Transverse colon (tissue), 4 donors: ENCODE measurements at places on chromosomes 12 and 14.

- DNase-seq, result peak; percentile 35
Measured at GRCh38 chr14:105313381-105314286, 914 bp upstream of the PACS2 start.

- no peak for DNase-seq
Measured at GRCh38 chr14:65110525-65110924, 8.2 kb upstream of the MAX start.

GRCh38 chr12:68804657-68805591, 3.1 kb upstream of the MDM2 start:
- DNase-seq, result no peak

GRCh38 chr12:130849561-130850417, 10.7 kb upstream of the STX2 start:
- DNase-seq, result no peak

GRCh38 chr14:99737451-99737951, 53.4 kb downstream of the CYP46A1 start:
- no peak for DNase-seq

DNA sequence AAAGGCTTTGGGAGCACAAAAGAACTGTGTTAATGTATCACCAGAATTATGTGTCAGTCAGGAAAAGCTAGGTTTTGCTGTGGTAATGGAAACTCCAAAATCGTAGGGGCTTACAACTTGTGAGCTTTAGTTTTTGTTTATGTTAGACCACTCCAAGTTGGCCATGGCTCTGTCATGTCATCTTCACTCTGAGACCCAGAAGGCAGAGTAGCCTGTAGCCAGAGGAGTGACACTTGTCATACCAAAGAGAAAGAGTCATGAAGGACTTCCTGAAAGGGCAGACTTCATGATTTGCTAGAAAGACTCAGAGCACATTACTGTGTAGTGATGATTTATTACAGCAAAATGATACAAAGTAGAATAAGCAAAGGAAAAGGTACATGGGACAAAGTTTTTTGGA, 133.6 kb upstream of the SSTR1 start:
- no peak for DNase-seq

DNA sequence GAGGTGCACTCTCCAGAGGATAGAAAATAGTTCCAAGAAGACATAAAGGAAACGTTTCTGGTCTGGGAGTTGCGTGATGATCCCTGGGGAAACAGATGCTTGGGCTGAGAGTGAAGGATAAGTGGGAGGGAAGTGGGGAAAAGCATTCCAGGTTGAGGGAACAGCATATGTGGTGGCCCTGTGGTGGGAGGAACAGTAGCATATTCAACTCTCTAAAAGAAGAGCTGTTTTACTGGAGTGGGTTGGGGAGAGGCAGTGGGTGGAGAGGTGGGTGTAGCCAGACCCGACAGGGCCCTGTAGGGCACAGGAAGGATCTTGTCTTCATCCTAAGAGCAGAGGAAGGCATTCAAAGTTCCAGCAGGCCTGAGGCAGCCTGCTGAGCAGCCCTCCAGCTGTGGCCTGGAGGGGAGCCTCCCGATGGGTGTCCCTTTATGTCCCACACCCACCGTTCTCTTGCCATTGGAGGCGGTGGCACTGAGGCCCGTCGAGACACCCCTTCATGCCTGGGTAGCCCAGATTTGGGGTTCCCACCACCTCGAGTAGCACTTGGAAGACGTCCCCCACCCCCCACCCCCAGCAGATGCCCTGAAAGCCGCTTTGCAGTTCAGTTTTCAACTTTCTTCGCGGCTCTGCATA, 310.5 kb upstream of the FKBP4 start:
- DNase-seq, result no peak

- no peak for DNase-seq
Measured at GRCh38 chr12:109163167-109163566, 46.8 kb downstream of the ACACB start.

DNA sequence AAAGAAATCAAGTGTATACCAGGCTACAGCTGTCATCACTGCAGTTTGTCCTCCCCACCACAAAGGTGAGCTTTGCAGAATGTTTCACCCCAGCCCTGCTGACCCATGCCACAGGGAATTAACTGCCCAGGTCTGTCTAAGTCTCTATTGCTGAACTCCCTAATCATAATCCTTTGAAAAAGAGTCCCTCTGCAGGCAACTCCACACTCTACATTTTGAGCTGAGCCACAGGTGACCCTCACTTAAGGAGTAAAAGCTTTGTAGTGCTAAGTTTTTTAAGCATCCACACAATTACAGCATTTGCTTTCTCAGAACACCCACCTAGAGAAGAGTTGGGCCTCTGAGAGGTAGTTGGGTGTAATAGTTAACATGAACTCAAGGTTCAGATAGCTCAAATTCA, 90.0 kb downstream of the C12orf50 start:
- DNase-seq, result no peak

- no peak for DNase-seq
Measured at GRCh38 chr12:129483111-129483893, 420.5 kb downstream of the TMEM132D start.

DNA sequence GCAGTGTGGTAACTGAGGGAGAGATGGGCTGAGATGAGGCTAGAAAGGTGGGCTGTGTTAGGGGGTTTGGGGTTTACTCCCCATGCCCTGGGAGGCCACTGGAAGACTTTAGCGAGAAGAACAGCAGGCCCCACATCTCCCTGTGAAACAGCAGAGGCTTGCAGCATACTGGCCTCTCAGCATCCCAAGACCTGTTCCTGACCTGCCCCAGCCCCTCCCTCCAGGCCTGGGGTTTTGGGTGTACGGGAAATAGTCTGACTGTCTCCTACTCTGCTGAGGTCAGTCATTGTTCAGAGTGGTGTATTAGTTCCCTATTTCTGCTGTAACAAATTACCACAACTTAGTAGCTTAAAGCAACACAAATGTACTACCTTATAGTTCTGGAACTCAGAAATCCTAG, 103.5 kb upstream of the HIF1A start:
- no peak for DNase-seq

DNA sequence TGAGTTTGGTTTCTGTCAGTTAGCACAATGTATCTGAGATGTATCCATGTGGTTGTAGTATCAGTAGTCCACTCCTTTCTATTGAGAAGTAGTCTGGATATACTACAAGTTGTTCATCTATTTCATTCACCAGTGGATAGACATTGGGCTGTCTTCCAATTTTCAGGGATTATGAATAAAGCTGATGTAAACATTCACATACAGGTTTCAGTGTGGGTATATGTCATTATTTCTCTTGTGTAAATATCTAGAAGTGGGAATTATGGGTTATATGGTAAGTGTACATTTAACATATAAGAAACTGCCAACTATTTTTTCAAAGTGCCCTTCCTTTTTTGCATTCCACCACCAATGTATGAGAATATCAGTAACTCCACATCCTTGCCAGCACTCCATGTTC, 35.9 kb downstream of the PHLDA1 start:
- no peak for DNase-seq

- DNase-seq, result no peak
Measured at GRCh38 chr12:26153421-26154154, 28.8 kb upstream of the BHLHE41 start.

DNA sequence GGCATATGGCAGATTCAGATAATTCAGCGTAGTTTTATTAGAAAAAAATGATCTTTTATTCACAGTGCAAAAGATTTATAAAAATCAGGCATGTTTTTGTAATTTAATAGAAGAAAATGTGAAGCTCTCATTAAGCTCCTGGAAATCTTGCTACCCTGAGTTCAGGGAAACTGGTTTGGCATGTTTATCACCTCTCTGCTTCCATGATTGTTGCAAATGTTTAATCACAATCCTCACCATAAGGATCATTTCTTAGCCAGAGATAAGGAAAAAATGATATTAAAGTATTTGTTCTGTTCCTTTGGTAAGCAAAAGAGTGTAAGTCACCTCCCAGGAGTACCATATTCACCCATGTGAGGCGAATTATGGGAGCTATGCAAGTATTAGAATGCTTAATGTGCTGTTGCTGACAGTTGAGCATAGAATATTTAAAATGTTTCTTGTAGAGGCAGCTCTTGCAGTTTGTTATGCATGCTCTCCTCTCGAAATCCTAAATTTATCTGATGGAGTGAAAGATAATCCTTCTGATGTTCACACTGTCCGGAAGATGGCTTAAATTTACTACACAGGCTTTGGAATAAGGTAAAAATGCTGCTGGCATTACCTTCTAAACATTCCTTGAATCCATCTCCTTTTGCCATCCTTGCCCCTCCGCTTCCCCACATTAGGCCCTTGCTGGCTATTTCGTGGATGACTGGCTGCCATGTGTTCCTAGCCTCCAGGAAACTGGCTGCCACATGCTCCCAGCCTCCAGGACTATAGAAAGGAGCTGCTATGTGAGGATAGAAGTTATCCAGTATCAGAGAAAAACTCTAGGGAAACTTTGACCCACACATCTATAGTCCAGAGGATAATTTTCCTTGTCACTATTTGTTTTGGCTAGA, 115.8 kb upstream of the CCDC198 start:
- DNase-seq, result no peak

GRCh38 chr12:103944964-103945363, 14.8 kb downstream of the HSP90B1 start:
- no peak for DNase-seq

DNA sequence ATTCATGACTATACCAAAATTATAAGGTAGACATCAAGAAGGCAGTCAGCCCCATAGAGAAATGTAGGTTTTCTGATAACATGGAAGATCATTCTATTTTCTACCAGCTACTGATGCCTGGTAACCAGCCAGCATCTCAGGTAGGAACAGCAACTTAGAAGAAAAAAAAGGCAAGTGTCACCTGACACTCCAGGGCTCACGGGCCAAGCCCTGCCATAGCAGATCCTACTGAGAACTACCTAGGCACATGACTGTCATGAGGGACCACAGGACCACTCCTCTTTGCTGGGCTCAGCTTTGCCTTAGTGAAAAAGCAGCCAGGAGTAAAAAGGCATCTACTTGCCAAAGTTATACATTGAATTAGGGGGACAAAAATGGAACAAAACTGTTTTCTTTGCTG, 33.4 kb downstream of the CORO1C start:
- DNase-seq, result no peak

DNA sequence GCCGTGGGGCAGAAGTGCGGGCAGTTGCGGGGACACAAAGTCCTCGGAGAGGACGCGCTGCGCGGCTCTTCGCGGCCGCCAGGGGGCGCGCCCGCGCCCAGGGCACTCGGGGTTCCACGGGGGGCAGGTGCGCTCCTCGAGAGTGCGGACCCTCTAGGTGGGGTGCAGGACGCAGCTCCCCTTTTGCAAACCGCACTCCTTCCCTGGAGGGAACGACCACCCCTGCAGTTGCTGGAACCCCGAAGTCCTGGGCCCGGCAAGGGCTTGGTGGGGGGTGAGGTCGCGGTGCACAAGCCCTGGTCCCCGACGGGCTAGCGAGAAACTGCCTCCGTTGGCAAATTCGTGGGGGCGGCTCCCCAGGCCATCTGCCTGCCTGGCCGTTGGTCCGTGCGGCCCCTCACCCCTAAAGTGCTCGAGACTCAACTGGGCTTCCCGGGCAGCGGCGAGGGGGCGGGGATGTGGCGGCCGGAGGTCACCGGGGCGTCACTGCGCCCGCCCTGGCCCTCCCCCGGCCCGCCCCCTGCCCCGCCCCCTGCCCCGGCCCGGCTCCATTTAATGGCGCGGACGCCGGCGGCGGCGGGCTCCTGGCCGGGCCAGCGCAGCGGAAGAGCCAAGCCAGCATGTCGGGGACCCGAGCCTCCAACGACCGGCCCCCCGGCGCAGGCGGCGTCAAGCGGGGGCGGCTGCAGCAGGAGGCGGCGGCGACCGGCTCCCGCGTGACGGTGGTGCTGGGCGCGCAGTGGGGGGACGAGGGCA, at the start of gene ADSS1:
ADSS1 (plus strand) TSS at position 579 of the 756 bp plus-strand sequence; CDS start at position 621, 42 bp downstream.
- peak; percentile 74 for DNase-seq

DNA sequence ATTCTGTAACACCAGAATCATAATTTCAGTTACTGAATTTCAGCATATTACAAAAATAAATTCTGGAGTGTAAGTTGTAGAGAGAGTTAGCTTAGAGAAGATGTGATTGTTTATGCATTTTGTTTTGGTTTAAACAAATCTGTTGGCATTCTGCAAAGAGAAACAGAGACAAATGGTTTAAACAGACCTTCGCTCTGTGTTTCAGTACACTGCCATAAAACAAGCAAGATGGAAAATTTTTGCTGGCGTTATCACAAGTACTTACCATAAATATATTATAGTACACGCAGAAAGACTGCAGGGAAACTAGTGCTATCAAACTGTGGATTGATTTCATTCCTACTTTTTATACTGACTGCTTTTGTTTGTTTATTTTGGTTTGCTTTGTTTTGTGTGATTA, 850.3 kb upstream of the FOXG1 start:
- no peak for DNase-seq

- DNase-seq, result no peak
Measured at GRCh38 chr14:100573002-100573756, 14.0 kb downstream of the BEGAIN start.

- no peak for DNase-seq
Measured at GRCh38 chr14:50087341-50088116, 28.8 kb downstream of the VCPKMT start.

DNA sequence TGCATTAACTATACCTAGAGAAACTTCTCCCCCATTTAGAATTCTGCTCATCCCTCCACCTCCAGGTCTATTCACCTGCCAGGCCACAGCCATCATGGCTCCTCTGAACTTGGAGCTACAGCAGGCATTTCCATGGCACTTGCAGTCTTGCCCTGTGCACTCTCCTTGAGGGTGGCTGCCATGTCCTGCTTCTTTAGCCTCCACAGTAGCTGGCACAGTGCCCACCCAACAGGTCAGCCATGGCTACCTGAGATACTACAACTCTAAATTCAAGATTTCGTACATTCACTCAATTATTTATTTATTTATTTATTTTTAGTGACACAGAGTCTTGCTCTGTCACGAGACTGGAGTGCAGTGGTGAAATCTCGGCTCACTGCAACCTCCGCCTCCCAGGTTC, 46.5 kb downstream of the GCH1 start:
- no peak for DNase-seq

GRCh38 chr12:45768194-45768593, 38.7 kb downstream of the ARID2 start:
- no peak for DNase-seq

DNA sequence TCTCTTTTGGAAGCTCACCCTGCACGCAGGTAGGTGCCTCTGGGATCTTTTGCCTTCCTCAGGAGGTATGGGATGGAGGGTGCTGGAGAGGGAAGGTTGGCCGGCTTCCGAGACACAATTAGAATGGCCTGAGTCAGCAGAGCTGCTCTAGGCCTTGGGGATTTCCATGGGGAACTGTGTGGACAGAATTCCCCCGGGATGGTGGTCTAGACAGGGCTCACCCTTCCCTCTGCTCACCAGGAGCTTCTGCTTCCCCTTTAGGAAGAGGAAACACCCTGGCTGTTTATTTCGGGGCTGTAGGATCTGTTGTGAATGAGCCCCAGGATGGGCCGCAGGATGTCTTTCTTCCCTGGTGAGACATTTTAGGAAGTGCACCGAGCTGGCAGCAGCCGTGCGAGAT, 43.7 kb upstream of the TMED10 start:
- DNase-seq, result no peak

GRCh38 chr12:54587315-54587873, 1.1 kb downstream of the PPP1R1A start:
- no peak for DNase-seq
